ENCODE measurements at places on chromosomes 1 and 21.

DNA sequence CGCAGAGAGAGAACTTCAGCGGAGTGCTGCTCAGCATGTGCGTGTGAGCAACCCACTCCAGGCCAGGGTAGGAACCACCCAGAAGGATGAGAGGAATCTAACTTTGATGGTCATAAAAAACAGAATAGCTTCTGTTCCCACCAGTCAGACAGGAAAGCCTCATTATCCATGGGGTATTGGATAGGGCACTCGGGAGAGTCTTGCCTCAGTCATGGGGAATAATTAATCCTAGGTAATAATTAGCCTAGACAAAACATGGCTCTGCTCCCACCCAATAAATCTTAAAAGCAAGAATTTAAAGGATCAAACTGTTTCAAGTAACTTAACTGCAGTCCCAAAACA is 35.3 kb downstream of the LDLRAD1 start:
- peak; percentile 54 for DNase-seq

DNA sequence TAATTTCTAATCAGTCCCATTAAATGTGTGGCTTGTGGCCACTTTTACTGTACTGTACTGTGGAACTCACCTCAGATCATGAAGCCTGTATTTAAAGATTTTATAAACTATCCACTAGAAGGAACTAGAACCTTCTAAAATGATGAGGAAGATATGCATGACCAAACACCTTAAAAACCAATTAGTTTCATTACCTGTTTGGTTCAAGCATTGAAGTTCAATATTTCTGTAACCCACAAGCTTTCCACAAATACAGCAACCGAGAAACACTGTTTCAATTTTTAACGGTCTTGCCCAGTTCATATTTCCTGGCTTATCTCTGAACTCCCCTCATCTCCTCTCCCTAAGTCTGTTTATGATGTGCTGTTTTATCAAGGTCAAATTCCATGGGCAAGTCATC is 264.3 kb upstream of the PLD5 start:
- no peak for DNase-seq

- no peak for DNase-seq
Observed at GRCh38 chr1:226884966-226885820, 14.8 kb downstream of the PSEN2 start.

- no peak for DNase-seq
Observed at GRCh38 chr21:29064850-29065481, 8.5 kb downstream of the CCT8 start.

DNA sequence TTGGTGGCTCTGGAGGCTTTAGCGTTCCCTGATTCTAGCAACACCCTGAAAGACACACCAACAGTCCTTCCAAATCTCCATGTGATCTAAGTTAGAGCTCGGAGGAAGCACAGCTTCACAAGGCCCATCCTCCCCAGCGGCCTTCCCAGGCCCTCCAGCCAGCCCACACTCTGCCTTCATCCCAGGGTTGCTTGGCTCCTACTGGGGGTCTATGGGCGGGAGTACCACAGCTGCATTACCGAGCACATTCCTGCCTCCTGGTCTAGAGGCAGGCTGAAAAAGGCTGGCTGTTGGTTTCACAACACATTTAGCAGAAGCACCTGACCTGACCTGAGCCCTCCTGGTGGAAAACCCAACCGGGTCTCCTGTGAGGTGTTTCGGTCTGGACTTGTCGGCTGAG is 54.7 kb upstream of the TRIM67 start:
- no peak for DNase-seq

Data from renal pelvis (tissue), 12 donors.